ENCODE measurements at places on chromosomes 5 and 9.

DNA sequence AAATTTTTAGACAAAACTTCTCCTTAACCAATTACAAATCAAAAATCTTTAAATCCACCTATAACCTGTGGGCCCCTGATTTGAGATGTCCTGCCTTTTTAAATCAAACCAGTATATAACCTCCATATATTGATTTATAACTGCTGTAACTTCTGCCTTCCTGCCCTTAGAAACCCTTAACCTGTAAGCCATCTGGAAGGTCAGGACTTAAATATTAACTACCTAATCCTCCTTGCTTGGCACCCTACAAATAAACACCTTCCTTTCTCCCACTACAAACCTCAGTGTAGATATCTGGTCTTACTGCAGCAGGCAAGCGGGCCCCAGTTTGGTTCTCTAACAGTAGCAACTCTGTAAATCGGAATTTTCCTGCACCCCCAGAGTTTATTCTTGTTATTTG, 83.9 kb downstream of the MTREX start:
- no peak for DNase-seq

- no peak for DNase-seq
These were observed 48.0 kb downstream of the IPO11 start for GRCh38 chr5:62460578-62460983.

GRCh38 chr5:80905405-80905804, 54.8 kb upstream of the RASGRF2 start:
- DNase-seq, result no peak

GRCh38 chr5:116520771-116521170, 53.9 kb downstream of the SEMA6A start:
- no peak for DNase-seq

GRCh38 chr5:64516216-64516615, 10.4 kb downstream of the RGS7BP start:
- no peak for DNase-seq

- DNase-seq, result no peak
These were observed 379.1 kb downstream of the KIAA0825 start for GRCh38 chr5:94239266-94239665.

DNA sequence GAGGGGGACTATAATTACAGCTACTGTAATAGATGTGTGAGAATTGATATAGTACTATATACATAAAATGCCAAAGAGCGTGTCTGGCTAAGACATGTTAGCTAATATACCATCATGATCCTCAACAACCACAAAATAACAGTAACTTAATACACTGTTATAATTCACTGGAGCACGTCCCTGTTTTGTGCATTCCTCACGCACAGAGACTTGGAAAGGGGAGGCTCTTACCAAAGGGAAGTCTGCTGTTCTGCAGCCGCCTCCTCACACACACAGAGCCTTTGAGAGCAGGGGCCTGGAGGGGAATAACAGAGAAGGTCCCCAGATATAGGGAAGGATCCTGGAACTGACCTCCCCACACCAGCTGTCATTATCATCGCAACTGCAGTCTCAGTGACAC, 97.3 kb downstream of the ANKRD18A start:
- no peak for DNase-seq

Data from KG1 (cell line).